ENCODE measurements at places on chromosomes 7 and 10.

GRCh38 chr10:13327534-13327933, 20.6 kb downstream of the SEPHS1 start:
- DNase-seq, result no peak

- DNase-seq, result peak; percentile 91
These were observed at the start of gene SRI for GRCh38 chr7:88219781-88220747. TSS of gene SRI (minus strand) at chr7:88220038. CDS start at chr7:88220026, 12 bp downstream.

GRCh38 chr10:84593506-84593905, 265.1 kb downstream of the CCSER2 start:
- DNase-seq, result no peak

- DNase-seq, result no peak
These were observed 78.1 kb upstream of the GLI3 start for GRCh38 chr7:42315103-42315502.

DNA sequence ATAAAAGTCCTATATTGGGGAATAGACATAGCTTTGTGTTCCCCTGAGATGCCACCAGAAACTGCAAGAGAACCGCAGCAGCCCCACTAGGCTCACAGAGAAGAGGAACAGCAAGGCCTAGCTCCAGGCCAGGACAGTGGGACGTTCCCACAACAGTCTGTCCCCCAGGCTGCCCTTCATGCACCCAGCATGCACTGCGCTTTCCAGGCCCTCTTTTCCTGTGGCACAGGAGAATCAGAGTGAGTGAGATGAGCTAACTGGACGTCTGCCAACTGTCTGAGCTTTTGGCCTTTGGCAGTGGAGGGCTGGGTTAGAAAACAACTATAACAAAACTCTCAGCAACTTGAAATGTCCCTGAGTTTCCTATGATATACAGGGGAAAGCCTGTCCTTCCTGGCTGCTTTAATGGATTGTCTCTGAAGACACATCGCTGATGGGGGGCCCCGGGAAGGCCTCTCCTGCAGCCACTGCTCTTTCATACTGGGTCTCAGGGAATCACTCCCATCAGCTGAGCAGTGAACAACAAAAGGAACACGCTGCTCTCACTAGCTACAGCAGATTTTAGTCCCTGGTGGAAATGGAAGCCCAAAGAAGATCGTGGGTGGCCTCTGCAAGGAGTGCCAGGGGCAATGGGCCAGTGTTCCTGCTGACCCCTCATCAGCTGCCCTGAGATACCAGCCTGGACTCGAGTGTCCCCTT, 53.5 kb downstream of the PODXL start:
- no peak for DNase-seq

DNA sequence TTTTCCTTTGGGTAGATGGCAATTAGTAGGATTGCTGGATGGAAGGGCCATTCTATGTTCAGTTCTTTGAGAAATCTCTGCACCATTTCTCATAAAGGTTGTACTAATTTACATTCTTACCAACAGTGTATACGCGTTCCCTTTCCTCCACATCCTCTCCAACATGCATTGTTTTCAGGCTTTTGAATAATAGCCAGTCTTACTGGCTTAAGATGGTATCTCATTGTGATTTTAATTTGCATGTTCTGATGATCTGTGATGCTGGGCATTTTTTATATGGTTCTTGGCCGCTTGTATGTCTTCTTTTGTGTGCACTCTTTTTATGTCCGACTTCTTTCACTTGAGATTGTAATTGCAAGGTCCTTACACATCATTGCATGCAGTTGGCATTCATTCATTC, 11.7 kb downstream of the CLIP2 start:
- no peak for DNase-seq

GRCh38 chr10:75146780-75147179, 35.3 kb downstream of the SAMD8 start:
- no peak for DNase-seq

- DNase-seq, result no peak
These were observed 590 bp downstream of the COL26A1 start for GRCh38 chr7:101363196-101363733.

DNA sequence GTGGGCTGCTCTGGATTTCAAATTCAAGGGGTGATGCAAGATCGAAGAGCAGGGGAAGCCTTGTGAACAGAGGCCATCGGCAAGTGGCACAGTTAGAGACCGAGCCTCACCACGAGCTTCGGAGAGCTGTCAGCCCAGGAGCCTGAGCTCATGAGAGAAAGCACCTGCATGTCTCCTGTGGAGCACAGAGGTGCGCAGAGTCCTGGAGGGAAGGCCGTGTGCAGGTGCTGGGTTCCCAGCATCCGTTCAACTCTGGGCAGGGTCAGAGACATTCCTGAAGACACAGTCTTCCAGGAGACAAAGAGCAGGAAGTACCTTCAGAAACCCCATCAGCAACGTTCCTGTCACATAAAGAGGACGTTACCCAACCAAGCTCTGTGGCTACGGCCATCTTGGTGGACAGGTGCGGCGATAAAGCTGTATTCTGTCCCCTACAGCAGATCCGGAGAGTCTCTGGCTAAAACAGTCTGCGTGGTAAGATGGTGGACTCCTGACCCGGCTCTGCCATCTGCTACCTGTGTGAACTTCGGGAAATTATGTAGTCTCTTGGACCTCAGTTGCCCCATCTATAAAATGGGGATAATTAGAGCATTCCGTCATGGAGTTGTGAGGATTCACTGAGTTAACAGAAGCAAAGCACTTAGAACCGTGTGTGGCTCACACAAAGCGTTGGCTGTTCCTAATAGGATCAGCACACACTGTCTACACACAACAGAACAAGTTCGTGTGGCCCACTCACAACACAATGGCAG, 40.6 kb downstream of the NOD1 start:
- DNase-seq, result no peak

DNA sequence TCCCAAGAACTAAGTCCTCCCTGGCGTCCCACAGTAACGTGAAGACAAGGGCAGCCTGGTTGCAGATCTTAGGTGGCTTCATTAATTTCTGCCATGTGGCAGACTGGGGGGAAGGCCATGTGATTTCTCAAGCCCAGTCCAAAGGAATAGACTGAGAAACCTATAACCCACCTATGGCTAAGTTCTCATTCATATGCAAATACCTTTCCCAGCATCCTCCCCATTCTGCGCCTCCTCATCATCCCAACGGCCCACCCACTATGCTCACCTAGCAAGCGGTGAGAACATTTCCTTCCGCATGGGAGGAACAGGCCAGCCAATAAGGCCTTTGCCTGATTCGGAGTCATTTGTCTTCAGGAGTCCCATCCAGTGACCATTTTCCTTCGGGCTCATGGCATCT, 8.2 kb upstream of the CLEC2L start:
- DNase-seq, result no peak

- no peak for DNase-seq
These were observed 981.5 kb downstream of the SORCS1 start for GRCh38 chr10:106183041-106183440.

DNA sequence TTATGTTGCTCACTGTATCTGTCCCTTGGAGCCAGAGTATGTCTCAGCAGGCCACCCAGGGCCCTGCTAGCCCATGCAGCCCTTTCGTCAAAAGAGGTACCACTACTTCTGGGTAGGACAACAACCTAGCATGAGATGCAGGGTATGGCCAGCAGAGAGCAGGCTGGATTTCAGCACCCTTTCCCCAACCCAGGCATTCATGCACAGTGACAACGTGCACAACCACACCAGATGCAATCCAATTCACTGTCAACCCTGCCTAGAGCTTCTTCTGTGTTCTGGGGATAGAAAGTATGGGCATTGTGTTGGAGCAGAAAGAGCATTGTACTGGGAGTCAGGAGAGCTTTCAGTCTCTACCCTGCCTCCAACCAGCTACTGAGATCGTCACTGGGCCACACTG, 37.9 kb downstream of the JAZF1 start:
- DNase-seq, result no peak

DNA sequence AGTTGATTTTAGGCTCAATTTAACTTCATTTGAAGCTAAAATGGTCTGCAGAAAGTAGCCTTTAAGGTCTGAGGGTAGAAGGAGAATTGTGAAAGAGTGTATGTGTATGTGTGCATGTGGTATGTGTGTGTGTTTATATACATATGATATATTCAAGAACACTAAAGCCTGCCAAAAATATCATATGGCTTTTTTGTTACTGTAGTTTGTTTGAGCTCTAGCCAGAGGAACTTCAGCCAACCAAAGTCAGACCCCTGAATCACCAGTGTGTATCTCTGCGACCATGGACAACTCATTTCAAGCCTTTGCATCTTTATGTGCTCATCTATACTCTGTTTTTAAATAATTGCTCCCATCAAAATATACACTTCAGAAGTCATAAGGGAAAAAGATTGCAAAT, 58.4 kb upstream of the HDAC9 start:
- DNase-seq, result no peak

GRCh38 chr10:71582019-71582418, 137.6 kb downstream of the C10orf105 start:
- DNase-seq, result no peak

GRCh38 chr10:30447125-30447799, 13.3 kb downstream of the MAP3K8 start:
- no peak for DNase-seq

GRCh38 chr10:127576740-127577161, 27.6 kb downstream of the NPS start:
- DNase-seq, result no peak

GRCh38 chr10:126611303-126611702, 59.2 kb downstream of the C10orf90 start:
- no peak for DNase-seq

GRCh38 chr7:155543011-155543876, 3.1 kb downstream of the CNPY1 start:
- no peak for DNase-seq

- no peak for DNase-seq
These were observed 192.9 kb downstream of the AUTS2 start for GRCh38 chr7:69790977-69791724.

GRCh38 chr7:69949122-69949521, 350.8 kb downstream of the AUTS2 start:
- DNase-seq, result no peak

DNA sequence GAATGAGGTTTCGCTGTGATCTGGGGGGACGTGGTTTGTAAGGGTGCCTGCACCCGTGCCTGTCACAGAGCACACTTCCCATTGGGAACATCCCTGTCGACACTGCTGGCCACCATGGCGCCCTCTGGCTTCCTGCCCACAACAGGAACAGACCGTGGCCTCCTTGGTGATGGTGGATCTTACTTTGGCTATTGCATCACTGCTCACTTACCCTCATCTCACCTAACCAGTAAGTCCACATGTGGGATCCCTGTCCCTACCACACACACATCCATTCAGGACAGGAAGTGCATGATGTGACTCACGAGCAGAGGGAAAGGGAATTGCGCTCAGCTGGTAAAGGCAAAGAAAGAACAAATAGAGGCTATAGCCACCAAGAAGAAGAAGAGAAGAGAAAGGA, 26.2 kb upstream of the SEC61G start:
- no peak for DNase-seq

DNA sequence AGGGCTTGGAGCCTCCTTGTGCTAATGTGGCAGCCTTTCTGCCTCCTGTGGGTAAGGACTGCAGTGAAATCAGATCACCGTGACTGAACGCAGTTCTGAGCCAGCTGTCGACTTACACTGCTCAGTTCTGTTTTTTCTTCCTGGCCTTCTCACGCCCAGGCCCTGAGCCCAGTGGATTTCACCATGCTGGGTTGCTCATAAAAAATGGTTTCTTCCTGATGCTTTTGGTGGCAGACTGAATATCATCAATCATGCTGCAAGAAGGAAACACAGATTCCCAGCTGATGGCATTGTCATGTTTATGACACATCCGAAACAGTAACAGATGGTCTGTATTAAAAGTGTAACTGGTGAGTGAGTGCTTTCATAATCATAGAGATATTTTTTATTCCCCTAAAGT, 389.6 kb downstream of the GALNT17 start:
- no peak for DNase-seq

- DNase-seq, result no peak
These were observed 128.3 kb downstream of the NEBL start for GRCh38 chr10:20768843-20769242.

GRCh38 chr7:151505433-151505832, 14.3 kb downstream of the RHEB start:
- no peak for DNase-seq

GRCh38 chr7:37104822-37105518, 343.7 kb downstream of the ELMO1 start:
- no peak for DNase-seq

GRCh38 chr10:132428486-132428995, 31.5 kb downstream of the PWWP2B start:
- no peak for DNase-seq

DNA sequence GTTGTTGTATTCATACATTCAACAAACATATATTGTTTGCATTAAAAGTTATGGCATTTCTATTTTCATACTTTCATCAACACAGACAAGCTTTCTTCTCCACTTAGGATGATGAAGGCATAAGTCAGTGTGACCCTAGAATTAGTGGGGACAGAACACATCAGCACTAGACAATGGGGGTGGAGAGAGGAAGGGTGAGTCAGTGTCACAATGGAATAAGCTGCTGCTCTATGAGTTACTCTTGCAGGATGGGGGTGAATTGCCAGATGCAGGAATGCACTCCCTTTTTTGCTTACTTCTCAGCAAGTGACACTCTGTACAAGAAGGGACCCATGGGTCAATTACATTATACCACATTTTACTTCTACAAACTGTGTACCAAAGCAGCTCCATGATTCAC, 74.0 kb downstream of the DGKI start:
- DNase-seq, result no peak

DNA sequence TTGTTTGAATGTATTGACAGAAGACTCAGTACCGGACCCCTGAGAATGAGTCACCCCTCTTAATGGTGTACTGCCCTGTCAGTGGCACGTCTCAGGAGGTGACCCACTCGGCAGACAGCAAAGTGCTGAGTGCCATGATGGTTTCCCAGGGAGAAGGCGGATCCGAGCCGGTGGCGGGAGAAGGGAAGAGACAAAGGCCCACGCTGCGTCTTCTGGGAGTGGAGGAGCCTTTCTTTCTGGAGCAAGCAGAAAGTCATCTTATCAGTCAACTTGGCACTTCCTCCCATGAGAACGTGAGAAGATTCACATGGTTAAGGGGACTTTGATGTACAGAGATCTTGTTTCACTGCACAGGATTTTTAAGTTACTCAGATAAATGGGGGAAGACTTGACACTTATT, 14.6 kb upstream of the PPP2R2D start:
- no peak for DNase-seq

DNA sequence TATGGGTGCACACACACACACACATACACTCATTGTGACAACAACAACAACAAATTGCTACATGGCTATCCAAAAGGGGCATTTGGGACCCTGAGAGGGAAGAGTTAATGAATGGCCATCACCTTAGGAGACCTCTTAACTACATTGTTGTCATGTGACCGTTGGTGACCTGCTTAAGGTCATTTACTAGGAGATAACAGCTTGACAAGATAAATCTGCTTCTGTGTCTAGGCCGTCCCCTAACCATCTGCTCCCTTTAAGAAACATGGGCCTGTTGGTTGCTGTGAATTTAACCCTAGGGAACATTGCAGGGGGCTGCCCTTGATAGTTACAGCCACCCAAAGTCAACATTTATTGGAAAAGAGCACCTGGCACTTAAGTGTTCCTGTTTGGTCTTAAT, 29.7 kb downstream of the C1QL3 start:
- no peak for DNase-seq

DNA sequence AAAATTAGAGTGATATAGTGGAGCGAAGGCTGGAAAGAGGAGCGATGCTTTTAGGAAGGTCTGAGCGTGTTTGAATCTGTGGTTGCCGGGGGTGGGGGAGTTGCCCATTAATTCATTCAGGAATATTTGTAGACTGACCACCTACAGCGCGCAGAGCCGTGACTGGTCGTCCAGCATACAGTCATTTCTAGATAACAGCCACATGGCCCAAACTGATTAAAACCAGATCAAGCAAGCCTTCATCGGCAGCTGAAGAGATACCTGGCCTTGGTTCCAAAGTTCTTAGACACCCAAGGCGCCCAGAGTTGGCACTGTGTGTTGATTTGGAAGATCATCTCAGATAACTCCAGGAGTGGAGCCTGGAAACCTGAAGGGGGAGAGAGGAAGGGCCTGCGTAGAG, 1.7 kb downstream of the PROSER2 start:
- no peak for DNase-seq

Data from stimulated activated CD4-positive, alpha-beta T cell treated with anti-CD3 and anti-CD28 coated beads, TNF-alpha, amount 100 ng/mL, for 1 hour (primary cell).